ENCODE measurements at places on chromosomes 16 and 17. TPM values are rescaled to one million over a fixed set of nuclear protein-coding genes. Genes with fewer than 3 reads are reported as not detected.

- no peaks in the 10 kb centered on the region for H3K36me3 ChIP-seq
- no peaks in the 10 kb centered on the region for H3K4me1 ChIP-seq
- H3K4me3 ChIP-seq = no peak overlapping the region
- DNase-seq = no peak
Measured at GRCh38 chr17:76354747-76355310, 1.1 kb upstream of the PRPSAP1 start.

DNA sequence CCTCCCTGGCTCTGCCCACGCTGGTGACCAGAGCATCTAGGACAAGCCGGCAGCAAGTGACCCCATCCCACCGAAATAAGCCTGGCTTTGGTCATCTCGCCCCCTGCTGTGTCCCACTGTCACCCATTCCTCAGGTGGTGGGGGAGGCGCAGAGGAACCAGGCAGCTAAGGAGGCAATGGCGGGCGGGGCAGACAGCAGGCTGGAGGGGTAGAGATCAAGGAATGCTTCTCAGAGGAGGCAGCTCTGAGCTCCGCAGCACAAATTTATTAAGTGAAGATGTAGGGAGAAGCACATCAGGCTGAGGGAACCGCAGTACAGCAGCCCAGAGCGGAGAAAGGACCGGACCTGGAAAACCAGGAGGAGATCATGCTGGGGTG lies 7.5 kb upstream of the KREMEN2 start:
- no peaks in the 10 kb centered on the region for H3K27me3 ChIP-seq
- no peak for DNase-seq
- H3K4me3 ChIP-seq = no peak overlapping the region
- H3K27ac ChIP-seq = no peak overlapping the region
- H3K4me1 ChIP-seq = no peaks in the 10 kb centered on the region
- no peaks in the 10 kb centered on the region for H3K36me3 ChIP-seq

- no peaks in the 10 kb centered on the region for H3K36me3 ChIP-seq
- no peak overlapping the region for H3K27ac ChIP-seq
- H3K4me3 ChIP-seq = no peak overlapping the region
- peaks cover 3% of the 10 kb centered on the region for H3K4me1 ChIP-seq
- DNase-seq = no peak
Measured at GRCh38 chr17:36856222-36856621, 81.1 kb upstream of the LHX1 start.

GRCh38 chr16:84617041-84617790 lies 662 bp downstream of the COTL1 start:
- peaks cover 23% of the 10 kb centered on the region for H3K4me1 ChIP-seq
- H3K4me3 ChIP-seq = peak overlapping the region; percentile 51
- no peaks in the 10 kb centered on the region for H3K36me3 ChIP-seq
- peak overlapping the region; percentile 49 for H3K27ac ChIP-seq
- no peak for DNase-seq
- H3K27me3 ChIP-seq = no peaks in the 10 kb centered on the region

GRCh38 chr16:70680495-70681381 lies 5.1 kb downstream of the MTSS2 start:
- H3K27ac ChIP-seq = no peak overlapping the region
- no peaks in the 10 kb centered on the region for H3K27me3 ChIP-seq
- peaks cover 3% of the 10 kb centered on the region for H3K36me3 ChIP-seq
- peak; percentile 63 for DNase-seq
- H3K4me1 ChIP-seq = no peaks in the 10 kb centered on the region

- no peak overlapping the region for H3K4me3 ChIP-seq
- no peaks in the 10 kb centered on the region for H3K36me3 ChIP-seq
- no peaks in the 10 kb centered on the region for H3K27me3 ChIP-seq
- no peak for DNase-seq
- no peaks in the 10 kb centered on the region for H3K4me1 ChIP-seq
Measured at GRCh38 chr16:87834005-87834667, 35.2 kb downstream of the SLC7A5 start.

RHBDF1 gene
- polyA plus RNA-seq = 12.0 TPM

GLTPD2 gene
- polyA plus RNA-seq = 12.5 TPM

COX6A2 gene
- polyA plus RNA-seq = 5.5 TPM

UBE2Z gene
- polyA plus RNA-seq = 47.5 TPM

FHOD1 gene
- 21.0 TPM for polyA plus RNA-seq

Data from kidney (tissue), 22 donors.